ENCODE measurements at places on chromosomes 5 and 9.
A peak's percentile ranks its signal among the peaks of the same experiment; 100 is the strongest.

- DNase-seq, result no peak
Observed at GRCh38 chr9:125258160-125258785, 3.4 kb upstream of the GAPVD1 start.

DNA sequence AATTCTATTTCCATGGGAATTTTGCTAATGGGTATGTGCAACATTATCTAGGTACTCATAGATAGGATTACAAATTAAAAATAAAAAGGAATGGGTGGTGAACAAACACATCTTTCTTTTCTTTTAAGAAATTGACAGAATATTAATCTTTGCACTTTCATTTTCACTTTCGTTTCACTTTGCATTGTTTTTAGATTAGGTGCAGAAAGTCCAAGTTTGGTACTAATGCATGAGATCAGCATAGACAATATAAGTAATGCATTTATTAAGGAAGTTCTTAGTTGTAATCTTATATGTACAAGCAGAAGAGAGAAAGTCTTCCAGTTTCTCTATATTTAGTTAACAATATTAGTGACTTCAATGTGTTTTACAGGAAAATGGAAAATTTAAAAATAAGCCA is 196.5 kb downstream of the COMMD10 start:
- DNase-seq, result no peak

DNA sequence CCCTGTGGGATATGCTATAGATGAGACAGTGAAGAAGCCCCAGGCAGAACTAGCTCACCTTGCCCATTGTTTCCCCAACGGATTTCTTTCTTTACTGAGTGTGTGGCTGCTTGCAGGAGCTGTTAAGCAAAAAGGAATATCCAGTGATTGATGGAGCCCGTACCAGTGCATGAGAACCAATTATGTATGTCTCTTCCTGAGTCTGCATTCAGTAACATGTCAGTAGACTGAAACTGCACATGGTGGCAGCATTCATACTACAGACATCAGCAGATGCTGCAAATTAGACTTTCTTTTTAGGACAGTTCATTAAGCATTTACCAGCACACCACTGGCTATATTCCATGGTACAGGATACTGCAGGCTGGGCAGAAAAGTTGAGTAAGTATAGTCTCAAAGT is 90.3 kb upstream of the PLCXD3 start:
- DNase-seq, result no peak

GRCh38 chr5:132182359-132183040 is 45.2 kb downstream of the P4HA2 start:
- DNase-seq, result no peak

DNA sequence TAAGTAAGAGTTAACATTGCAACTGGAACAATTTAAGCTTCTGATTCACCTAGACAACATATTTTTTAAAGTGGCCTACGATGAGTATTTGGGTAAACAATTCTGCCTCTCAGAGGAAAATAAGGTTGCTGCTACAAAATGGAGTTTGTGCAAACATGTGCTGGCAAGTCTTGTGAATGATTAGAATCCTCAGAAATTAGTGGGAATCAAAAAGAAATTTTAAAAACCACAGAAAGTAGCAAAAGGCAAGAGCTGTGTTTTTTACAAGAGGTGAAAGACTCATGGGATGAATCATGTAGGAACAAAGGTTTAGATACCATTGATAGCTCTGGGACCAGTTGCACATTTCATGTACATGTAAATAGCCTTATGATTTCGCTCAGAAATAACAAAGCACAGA is 561.6 kb downstream of the TAF11L14 start:
- DNase-seq, result no peak

GRCh38 chr5:34059977-34060376 is 17.0 kb upstream of the C1QTNF3 start:
- no peak for DNase-seq

GRCh38 chr5:148623741-148624140 is 30.6 kb downstream of the HTR4 start:
- DNase-seq, result no peak

DNA sequence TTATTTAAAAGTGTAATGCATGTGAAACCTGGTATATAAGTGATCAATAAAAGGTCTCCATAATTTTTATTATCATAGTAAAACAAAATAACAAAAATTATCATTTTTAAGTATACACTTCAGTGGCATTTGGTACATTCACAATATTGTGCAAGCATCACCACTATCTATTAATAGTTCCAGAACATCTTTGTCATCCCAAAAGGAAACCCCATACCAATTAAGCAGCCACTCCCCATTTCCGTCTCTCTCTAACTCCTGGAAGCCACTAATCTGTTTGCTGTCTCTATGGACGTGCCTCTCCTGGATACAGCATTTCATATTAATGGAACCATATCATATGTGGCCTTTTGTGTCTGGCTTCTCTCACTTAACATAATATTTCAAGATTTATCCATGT is 7.6 kb downstream of the OLFML2A start:
- no peak for DNase-seq

- no peak for DNase-seq
Observed at GRCh38 chr5:120124961-120125360, 339.1 kb upstream of the PRR16 start.

DNA sequence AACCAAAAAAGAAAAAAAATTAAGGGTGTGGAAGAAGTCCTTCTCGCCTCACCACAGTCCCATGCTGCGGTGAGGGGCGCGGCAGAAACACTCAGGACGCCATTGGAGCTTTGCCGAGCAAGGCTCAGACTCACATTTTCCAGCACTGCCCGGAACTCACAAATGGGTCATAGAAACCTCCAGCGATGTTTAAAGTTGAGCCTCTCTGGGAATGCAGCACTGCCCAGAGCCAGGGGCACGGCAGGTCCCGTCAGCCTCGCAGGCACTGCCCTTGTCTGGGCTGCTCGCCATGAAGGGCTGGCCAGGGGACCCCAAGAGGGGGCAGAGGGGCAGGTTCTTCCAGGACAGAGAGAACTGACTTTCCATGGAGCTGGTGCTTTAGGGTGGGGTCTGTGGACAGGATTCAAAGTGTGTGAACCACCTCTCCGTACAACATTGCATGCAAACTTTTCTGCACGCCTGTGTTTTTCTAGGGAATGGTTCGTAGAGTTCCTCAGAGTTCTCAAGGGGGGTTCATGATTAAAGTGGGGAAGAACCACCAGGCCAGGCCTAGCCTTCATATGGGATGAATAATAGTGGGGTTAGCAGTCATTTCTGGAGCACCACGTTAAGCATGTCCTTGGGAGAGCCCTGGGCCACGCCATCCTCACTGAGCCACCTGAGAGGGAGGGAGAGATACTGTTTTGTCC is 38.4 kb downstream of the PRRX2 start:
- no peak for DNase-seq

DNA sequence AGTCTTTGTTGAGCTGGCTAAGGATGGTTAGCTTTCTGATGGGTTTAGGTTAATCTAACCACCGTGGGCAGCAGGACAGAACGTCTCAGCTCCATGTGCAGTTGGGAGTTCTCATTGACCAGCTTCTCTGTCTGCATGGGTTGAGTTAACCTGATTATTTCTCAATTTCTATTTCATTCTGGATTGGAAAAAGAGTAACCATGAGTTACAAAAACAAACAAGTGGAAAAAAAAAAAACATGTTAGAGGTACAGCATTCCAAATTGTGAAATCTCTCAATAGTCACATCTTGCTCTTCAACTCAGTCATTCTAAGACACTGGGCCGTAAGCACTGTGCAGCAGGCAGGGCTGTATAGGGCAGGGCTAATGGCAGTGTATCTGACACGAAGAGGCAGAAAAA is 343.7 kb upstream of the KLF4 start:
- DNase-seq, result peak; percentile 25

DNA sequence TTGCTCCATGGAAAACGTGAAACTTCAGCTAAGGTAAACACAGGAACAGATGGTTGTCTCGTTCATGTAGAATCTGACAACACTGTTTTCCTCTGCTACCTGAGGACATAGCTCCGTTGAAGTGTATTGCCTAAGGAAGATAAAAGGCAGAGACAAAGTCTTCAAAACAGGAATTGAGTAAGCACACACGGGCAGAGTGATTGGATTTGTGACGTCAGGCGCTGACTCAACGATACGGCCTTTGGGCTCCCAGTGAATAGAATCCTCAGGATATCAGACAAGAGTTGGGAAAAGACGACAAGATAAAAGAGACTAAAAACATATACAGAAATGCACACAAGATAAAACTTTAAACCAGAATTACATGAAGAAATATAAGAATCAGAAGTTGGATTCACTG is 787.1 kb upstream of the CTNND2 start:
- DNase-seq, result no peak

DNA sequence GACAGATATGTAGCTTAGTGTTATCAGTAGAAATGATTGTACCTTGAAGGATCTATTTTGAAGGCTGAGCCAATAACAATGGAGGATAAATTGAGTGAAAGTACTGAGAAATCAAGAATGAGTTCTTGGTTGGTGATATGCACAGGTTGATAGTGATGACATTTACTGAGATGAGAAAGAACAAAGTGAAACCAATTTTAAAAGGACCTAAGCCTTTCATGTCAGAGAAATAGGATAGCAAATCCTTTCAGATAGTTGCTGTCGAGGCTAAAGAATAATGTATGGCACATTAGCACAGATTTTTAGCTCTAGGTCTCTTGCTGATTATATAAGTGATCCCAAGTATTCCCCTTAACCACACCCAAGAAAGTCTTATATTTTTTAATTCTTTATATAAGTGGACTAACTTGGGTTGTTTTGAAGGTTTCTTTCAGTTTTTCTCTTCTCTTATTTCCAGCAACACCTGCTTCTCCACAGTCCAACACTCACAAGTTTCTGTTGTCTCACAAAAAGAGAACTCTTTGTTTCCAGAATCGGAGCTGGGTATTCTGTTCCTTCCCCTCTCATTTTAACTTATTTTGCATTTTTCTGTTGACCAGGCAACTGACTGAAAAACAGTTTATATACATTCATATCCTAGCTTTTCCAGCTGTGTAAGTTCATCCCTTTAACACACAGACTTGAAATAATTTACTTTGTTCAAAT is 286.9 kb upstream of the ATP10B start:
- DNase-seq, result no peak

DNA sequence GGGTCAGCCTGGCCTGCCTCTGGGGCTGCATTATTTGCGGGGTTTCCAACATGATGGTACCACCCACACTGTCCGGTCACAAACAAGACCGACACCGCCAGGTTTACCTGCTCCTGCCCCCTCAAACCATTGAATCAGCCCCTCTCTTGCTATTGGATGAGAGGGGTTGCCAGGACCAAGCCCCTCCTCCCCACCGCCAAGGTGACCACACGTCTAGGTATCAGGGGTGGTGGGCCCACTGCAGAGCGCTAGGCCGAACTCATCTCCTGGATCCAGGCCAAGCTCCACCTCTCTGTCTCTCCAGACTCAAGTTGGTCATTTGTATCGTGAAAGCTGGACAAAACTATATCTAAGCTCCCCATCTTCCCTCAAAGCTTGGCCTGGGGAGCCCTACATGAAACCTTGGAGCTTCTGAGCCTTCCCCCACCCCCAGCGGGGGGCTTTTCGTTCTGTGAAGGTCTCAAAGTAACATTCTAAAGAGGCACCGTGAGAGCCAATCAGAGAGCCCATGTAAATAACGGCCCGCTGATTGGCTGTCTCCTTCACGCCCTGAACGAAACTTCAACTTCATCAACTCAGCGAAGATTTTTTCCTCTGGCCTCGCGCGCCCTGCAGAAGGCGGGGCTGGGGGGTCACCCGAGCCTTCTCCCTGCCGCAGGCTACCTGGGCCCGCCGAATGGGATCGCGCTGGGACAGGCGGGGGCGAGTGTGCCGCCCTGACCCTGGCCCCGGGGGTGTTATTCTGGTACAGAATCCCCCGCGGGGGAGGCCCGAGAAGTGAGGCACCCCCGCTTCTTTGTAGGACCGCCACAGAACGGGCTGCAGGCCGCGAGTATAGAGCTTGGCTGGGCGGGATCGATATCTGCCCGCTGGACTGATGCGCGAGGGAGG is 49.6 kb upstream of the PSD2 start:
- DNase-seq, result no peak

- DNase-seq, result peak; percentile 27
Observed at GRCh38 chr5:133456933-133457402, 155.4 kb downstream of the FSTL4 start.

DNA sequence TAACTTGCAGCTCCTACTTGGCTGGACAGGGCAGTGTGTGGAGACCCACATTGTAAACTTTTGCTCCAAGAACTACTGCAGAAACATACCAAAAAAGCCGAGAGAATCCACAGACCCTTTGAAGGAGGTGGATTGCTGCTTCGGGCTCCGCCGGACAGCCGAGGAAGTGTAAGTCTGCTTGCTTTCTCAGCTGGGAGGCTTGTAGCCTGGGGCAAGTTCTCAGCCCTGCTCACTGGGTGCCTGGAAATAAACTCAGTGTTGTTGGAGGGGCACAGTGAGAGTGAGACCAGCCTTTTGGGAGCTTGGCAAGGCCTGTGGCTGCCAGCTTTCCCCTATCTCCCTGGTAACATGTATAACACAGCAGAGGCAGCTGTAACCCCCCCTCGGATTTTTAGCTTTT is 215.6 kb downstream of the SYK start:
- no peak for DNase-seq

- DNase-seq, result no peak
Observed at GRCh38 chr5:73523861-73524260, 25.6 kb downstream of the BTF3 start.

GRCh38 chr9:119009249-119009648 is 360.0 kb downstream of the BRINP1 start:
- DNase-seq, result no peak

DNA sequence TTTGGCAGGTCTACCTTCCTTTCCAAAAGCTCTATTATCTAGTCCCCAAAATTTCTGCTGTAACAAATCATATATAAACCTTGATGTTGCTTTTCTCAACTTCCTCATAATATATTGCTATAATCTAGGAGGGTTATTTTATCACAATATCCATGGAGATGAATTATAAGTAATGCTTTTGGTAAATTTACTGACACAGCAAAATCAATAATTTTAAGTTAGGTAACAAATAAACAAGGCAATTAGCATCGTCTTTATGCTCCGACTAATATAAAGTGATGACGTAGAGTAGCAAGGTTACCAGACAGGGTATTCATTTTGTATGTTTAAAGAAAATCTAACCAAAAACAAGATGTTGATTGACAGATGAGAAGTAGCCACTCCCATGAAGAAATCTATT is 132.3 kb upstream of the ST8SIA4 start:
- DNase-seq, result no peak
